CD4-positive, CD25-positive, alpha-beta regulatory T cell (primary cell): ENCODE measurements at places on chromosomes 16 and 17.

GRCh38 chr17:72119873-72120641, 763 bp upstream of the SOX9 start:
- DNase-seq = no peak

DNA sequence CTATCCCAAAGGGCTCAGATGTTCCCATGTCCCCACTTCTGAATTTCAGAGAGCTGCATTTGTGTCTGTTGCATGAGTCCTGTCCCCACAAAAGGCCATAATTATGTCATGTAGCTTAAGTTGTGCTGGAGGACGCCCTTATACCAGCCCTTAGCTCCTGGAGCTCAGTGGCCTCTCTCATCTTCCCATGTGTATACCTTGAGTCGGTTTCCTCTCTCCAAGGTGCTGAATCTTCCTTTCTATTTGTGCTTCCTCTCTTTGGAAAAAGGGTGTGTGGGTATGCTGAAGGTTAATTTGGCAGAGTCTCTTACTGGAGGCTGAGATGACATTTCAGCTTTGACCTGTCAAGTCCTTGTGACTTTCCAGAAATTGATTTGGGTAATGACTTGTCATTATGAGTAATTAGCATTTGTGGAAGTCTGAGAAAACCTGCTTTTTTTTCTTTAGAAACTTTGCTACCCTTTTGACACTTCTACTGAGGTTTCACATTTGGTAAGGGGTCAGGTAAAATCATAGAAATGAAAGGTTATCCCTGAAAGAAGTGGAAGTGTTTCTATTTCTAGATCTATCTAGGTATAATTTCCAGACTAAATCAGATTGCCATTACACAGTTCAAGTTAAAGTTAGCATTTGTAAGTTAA, 185.4 kb downstream of the ABCC12 start:
- DNase-seq = no peak

DNA sequence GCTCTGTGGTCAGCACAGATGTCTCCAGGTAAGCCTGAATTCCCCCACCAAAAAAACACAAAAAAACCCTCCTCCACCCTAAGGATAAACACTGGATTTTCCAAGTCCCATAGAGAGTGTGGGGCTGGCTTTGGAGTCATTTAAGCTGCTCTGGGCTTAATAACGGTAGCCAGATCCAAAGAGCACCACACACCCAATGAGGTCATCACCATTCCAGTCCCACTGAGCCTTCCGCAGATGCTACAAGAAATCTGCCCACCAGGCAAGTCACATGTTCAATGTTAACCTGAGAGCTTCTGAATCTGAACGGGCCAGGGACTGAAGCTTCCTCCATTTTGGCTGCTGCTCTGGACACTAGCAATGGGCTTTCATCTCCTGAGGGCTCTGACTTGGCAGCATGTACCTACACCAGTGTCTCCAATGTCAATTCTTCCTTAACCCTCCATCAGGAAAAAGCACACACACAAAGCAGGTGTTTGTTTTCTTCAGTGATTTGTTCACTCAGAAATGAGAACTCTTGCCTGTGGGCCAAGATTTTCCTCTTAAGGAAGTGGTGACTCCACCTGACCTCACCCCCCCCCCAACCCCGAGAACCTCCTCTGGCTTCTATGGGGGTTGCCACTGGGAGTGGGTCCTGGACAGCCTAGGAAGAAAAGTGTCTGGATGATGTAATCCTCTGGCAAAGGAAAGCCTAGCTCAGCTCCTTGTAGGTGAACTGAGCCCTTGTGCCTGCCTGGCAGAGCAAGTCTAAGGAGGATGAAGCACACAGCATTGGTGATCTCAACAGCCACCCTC, 220.1 kb downstream of the FOXL1 start:
- DNase-seq = no peak

- DNase-seq = no peak
These were observed 96.6 kb downstream of the NXN start for GRCh38 chr17:882827-883585.

DNA sequence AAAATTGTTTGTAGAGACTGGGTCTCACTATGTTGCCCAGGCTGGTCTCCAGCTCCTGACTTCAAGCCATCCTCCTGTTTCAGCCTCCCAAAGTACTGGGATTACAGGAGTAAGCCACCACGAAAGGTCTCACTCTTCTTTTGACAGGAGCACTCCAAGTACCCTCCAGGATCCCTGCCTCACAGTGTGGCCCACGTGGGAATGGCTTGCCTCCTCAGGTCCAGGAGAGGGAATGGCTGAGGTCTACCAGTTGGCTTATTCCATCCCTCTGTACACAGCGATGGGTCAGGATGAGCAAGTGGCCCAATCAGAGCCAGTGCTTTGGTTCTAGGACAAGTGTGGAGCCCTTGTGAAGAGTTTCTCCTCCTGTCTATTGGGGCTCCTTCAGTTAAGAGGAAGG, 73.7 kb upstream of the ZNF423 start:
- no peak for DNase-seq

DNA sequence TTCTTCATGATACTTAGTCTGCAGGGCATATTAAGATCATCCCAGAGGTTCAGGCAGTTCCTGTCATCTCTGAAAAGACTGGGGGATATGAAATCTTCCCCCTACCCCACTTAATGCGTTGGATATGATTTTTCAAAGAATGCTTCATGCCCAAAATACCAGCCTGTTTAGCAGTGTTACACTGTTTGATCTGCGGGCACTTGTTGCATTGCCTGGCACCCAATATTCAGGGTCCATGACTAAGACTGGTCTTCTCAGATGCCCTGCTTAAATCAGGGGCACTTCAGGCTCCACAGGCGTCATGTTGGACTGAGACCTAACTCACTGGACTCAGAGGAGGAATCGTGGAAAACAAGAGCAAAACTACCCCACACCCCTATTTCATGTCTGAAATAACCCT, 6.4 kb upstream of the RASL10B start:
- no peak for DNase-seq

DNA sequence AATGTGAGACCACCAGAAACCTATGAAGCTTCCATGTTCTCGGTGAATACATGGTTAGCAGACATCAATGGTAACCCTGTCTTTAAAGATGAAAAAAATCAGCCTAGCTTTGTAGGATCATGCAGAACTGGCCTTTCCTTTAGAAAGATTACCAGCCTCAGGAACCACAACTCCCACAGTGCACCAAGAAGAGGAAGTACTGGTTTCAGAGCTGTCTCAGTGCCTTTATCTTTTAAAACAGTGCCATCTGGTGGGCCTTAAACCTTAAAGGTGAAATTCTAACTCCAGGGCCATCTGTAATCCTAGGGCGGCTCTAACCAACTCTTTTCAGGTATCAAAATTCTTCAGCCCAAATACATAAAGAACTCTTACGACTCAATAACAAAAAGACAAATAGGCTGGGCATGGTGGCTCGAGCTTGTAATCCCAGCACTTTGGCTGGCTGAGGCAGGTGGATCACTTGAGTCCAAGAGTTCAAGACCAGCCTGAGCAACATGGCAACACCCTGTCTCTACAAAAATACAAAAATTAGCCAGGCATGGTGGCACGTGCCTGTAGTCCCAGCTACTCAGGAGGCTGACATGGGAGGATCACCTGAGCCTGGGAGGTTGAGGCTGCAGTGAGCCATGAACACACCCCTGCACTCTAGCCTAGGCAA, 5.4 kb downstream of the ATPAF2 start:
- peak; percentile 79 for DNase-seq

- DNase-seq = no peak
These were observed 46.0 kb upstream of the ERCC4 start for GRCh38 chr16:13873835-13874438.

GRCh38 chr16:77912617-77913016, 109.7 kb upstream of the CLEC3A start:
- DNase-seq = no peak
